ENCODE measurements at places on chromosomes 4 and X. TPM values are rescaled to one million over a fixed set of nuclear protein-coding genes. Genes with fewer than 3 reads are reported as not detected.

GRCh38 chr4:124234771-124235170 lies 477.8 kb downstream of the ANKRD50 start:
- H3K4me1 ChIP-seq = no peaks in the 10 kb centered on the region
- no peak overlapping the region for H3K27ac ChIP-seq
- H3K36me3 ChIP-seq = no peaks in the 10 kb centered on the region
- no peak overlapping the region for H3K4me3 ChIP-seq

DNA sequence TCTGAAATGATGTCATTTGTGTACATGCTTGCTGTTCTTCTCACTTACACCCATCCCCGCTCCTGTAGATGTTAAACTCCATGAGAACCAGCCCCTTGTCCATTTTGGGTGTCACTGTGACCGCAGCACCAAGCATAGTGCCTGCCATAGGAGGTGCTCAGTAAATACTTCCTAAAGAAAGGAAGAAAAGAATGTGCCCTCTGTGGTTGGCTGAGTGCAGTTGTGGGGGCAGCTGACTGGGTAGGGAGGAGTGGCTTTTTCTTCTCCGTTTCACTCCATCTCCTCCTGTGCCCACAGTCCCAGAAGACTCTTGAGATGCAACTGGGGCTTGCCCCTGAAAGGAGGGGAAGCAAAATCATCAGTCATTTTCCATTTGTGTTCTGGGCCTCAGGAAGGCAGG lies 25.5 kb downstream of the PHEX start:
- no peak overlapping the region for H3K4me3 ChIP-seq
- no peaks in the 10 kb centered on the region for H3K36me3 ChIP-seq
- peaks cover 18% of the 10 kb centered on the region for H3K4me1 ChIP-seq
- H3K27me3 ChIP-seq = no peaks in the 10 kb centered on the region
- H3K27ac ChIP-seq = no peak overlapping the region

- H3K27me3 ChIP-seq = no peaks in the 10 kb centered on the region
- no peak for DNase-seq
- H3K4me1 ChIP-seq = peaks cover 5% of the 10 kb centered on the region
- H3K4me3 ChIP-seq = no peak overlapping the region
- peaks cover 3% of the 10 kb centered on the region for H3K36me3 ChIP-seq
Measured at GRCh38 chrX:16807548-16807947, 21.3 kb downstream of the TXLNG start.

GRCh38 chr4:117515921-117516320 lies 430.5 kb upstream of the TRAM1L1 start:
- DNase-seq = no peak
- no peaks in the 10 kb centered on the region for H3K27me3 ChIP-seq
- H3K27ac ChIP-seq = no peak overlapping the region
- no peaks in the 10 kb centered on the region for H3K4me1 ChIP-seq
- no peak overlapping the region for H3K4me3 ChIP-seq
- H3K36me3 ChIP-seq = no peaks in the 10 kb centered on the region

DNA sequence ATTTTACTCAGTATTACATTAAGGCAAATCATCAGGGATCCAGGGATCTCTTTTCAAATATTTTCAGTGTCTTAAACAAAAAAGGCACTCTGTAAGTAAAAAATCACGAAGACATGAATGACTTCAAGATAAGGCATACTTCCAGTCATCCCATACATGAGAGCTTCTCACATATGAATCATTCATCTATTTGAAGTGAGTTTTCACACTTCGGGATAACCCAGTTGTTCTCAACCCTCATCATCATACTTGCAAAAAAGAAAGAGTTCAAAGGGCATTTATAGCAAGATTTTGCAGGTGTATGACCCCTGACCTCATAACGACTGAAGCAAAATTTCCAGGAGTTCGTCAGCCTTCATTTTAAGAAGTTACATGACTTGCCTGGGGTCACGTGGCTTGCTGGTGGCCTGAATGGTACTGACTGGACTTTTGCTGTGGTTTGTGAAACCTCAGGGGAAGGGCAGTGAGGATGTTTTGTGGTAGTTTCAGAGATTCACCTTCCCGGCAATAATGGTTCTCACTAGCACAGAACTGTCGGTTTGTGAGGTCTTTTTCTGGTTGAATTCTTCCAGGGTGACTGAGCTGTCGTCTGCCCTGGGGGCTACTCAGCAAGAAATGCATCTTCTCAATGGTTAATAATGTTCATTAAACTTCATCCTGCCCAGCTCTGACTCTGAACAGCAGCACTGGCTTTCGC lies 115.8 kb upstream of the SHISA3 start:
- H3K4me3 ChIP-seq = no peak overlapping the region
- H3K27ac ChIP-seq = no peak overlapping the region
- peaks cover 16% of the 10 kb centered on the region for H3K27me3 ChIP-seq
- DNase-seq = no peak

The SMS gene
- 67.4 TPM for total RNA-seq
